Activated T-helper 1 cell treated with anti-CD3 and anti-CD28 coated beads, Interleukin-12 subunit alpha, Interleukin-12 subunit beta, Interleukin-2, Interleukin-4 antibody, amounts not matched to agents 30 ng/mL and 10 ng/mL and 1 ng/mL, durations not matched to agents 14 hours and 24 hours and 36 hours (primary cell): ENCODE measurements at places on chromosomes 4 and X. TPM values are rescaled to one million over a fixed set of nuclear protein-coding genes. Genes with fewer than 3 reads are reported as not detected.

DNA sequence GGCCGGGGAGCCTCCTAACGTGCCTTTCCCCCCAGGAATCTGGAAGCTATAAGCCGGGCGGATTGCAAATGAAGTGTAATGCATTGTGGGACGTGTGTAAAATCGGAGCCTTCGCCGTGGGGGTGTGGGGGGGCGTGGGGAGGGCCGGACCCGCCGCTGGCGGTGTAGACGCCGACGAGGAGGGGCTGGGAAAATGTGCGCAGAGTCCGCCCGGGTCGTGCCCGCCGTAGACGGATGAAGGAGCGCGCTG lies 1.3 kb downstream of the STOX2 start:
- no peak overlapping the region for H3K4me3 ChIP-seq
- H3K4me1 ChIP-seq, result no peaks in the 10 kb centered on the region
- peaks cover 2% of the 10 kb centered on the region for H3K36me3 ChIP-seq
- no peak for DNase-seq
- H3K27ac ChIP-seq, result no peak overlapping the region
- peaks cover 68% of the 10 kb centered on the region for H3K27me3 ChIP-seq

- no peak for DNase-seq
- no peaks in the 10 kb centered on the region for H3K4me1 ChIP-seq
- no peak overlapping the region for H3K27ac ChIP-seq
These were observed 19.2 kb downstream of the SLC9A7 start for GRCh38 chrX:46739736-46740135.

DNA sequence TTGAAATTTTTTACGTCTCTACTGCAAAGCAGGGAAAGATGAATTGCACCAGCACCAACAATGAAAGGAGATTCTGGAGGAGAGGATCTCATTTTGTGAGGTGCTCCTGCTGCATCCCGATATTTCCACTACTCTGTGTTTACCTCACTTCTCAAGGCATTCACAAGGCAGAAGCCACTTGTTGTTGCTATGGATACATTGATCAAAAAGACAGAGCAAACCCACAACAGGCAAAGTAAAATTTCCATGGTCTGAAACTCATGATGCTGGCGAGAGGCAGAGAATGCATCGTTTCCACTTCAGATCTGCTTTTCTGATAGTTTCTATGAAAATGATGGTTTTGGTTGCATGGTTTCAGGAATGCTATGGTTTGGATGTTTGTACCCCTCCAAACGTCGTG lies 323.3 kb downstream of the ASMT start:
- no peak for DNase-seq
- H3K36me3 ChIP-seq, result no peaks in the 10 kb centered on the region
- H3K4me3 ChIP-seq, result no peak overlapping the region
- H3K4me1 ChIP-seq, result no peaks in the 10 kb centered on the region
- H3K27ac ChIP-seq, result no peak overlapping the region

- H3K36me3 ChIP-seq, result no peaks in the 10 kb centered on the region
- no peak overlapping the region for H3K27ac ChIP-seq
- no peak for DNase-seq
- no peaks in the 10 kb centered on the region for H3K4me1 ChIP-seq
These were observed 3.0 kb upstream of the PLAC1 start for GRCh38 chrX:134661295-134661694.

The LPAR4 gene
- total RNA-seq, result not detected in 2 replicates

The PABPC1L2B gene
- total RNA-seq, result not detected in 2 replicates

The RLIM gene
- 30.5 and 31.4 TPM in 2 replicates for total RNA-seq

The CFP gene
- total RNA-seq, result 2.3 and 4.9 TPM in 2 replicates

The HSFX3 gene
- not detected in 2 replicates for total RNA-seq
